ENCODE measurements at places on chromosomes 7 and 10. TPM values are rescaled to one million over a fixed set of nuclear protein-coding genes. Genes with fewer than 3 reads are reported as not detected.

GRCh38 chr7:31488562-31489203, 25.2 kb upstream of the ITPRID1 start:
- no peak for DNase-seq

The AKR1C4 gene
- not detected for total RNA-seq

The CALHM3 gene
- total RNA-seq, result not detected

The ZNF736 gene
- 20.9 TPM for total RNA-seq

The WNT8B gene
- not detected for total RNA-seq

The CYP3A4 gene
- total RNA-seq, result not detected

GRCh38 chr7:85583131-85583953, 396.5 kb upstream of the SEMA3D start:
- DNase-seq, result no peak

All from CD4-positive, CD25-positive, alpha-beta regulatory T cell (primary cell).